ENCODE measurements at places on chromosomes 1 and 21.

GRCh38 chr1:184813528-184814089 lies 59.0 kb upstream of the EDEM3 start:
- DNase-seq: no peak

DNA sequence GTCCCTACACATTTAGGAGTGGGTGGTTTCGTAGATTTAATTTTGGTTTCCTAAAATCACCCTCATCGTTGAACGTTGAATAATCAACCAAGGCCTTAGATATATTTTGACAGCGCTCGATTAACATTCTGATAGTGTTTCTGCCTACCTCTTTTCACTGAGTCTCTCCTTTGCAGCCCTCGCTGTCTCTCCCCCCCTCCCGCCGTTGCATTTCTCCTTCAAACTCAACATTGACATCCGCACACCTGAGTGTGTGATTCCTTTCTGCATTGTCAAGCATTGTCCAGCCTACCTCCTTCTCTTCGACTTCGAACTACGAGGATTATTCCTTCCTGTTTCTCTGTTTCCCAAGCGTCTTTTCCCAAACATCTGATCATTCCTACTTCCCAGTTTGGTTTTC lies 1.8 kb upstream of the ADAMTS1 start:
- no peak for DNase-seq

DNA sequence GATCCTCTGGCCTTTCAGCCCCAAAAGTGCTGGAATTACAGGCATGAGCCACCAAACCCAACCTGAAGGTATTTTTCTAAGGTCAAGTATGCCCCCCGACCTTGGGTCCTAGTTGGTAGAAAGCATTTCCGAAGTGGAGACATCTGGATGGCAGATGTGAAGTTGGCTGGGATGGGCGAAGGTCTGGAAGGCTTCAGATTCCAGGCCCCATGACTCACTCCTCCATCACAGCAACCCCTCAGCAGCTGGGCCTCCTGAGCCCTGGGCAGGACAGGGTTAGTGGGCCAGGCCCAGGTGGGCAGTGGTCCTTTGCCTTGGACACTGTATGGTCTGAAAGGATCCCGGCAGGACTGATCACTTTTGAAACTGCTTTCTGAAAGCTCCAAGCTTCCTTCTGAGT lies 23.3 kb downstream of the NAV1 start:
- no peak for DNase-seq

- DNase-seq: no peak
Observed at GRCh38 chr1:211739671-211740411, 64.4 kb upstream of the NEK2 start.

- DNase-seq: no peak
Observed at GRCh38 chr1:114517348-114517747, 6.3 kb upstream of the TRIM33 start.

DNA sequence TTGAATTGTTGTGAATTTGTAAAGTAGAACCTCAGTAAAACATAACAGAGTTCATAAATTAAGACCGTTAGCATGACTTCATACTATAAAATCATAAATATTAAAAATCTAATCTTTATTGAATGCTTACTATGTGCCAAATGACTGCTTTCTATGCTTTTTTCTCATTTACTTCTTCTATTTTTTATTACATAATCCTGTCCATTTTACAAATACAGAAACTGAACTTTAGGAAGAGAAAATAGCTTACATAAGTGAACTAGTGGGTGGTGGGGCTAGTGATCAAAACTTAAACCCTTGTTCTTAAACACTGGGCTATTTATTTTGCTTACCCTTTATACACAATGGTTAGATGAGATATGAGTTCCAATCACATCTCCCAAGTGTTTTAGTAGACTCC lies 122.3 kb downstream of the ZC3H11B start:
- DNase-seq: no peak

Data from stimulated activated CD8-positive, alpha-beta memory T cell treated with anti-CD3 and anti-CD28 coated beads, Interleukin-4, amount 100 ng/mL, for 4 hours (primary cell).